ENCODE measurements at places on chromosomes 3 and 15. TPM values are rescaled to one million over a fixed set of nuclear protein-coding genes. Genes with fewer than 3 reads are reported as not detected.

PLSCR2 gene
- not detected for total RNA-seq

PEX5L gene
- not detected for total RNA-seq

SLC27A2 gene
- 29.2 TPM for total RNA-seq

LRRN1 gene
- 0.67 TPM for total RNA-seq

RARB gene
- not detected for total RNA-seq

ZNF662 gene
- total RNA-seq: 0.86 TPM

SPRED1 gene
- 2.5 TPM for total RNA-seq

UBA7 gene
- total RNA-seq: 42.2 TPM

MUSTN1 gene
- 0.61 TPM for total RNA-seq

CHL1 gene
- not detected for total RNA-seq

IL12A gene
- not detected for total RNA-seq

GABRG3 gene
- total RNA-seq: not detected

SLC2A2 gene
- total RNA-seq: not detected

ACTRT3 gene
- 2.5 TPM for total RNA-seq

TMEM207 gene
- not detected for total RNA-seq

C15orf62 gene
- 0.25 TPM for total RNA-seq

PRR20G gene
- total RNA-seq: not detected

SMCO1 gene
- total RNA-seq: not detected

FOXL2NB gene
- not detected for total RNA-seq

XCR1 gene
- not detected for total RNA-seq

LINS1 gene
- 24.5 TPM for total RNA-seq

CCR4 gene
- total RNA-seq: 41.6 TPM

MESP1 gene
- total RNA-seq: 9.1 TPM

DUOXA2 gene
- total RNA-seq: not detected

P2RY1 gene
- total RNA-seq: 0.38 TPM

SYNM gene
- total RNA-seq: 1.0 TPM

C3orf70 gene
- 0.06 TPM for total RNA-seq

NCKIPSD gene
- 42.2 TPM for total RNA-seq

LIPH gene
- total RNA-seq: not detected
